ENCODE measurements at places on chromosomes 12 and 14.

- DNase-seq, result no peak
Measured at GRCh38 chr14:75303381-75303789, 24.8 kb downstream of the FOS start.

DNA sequence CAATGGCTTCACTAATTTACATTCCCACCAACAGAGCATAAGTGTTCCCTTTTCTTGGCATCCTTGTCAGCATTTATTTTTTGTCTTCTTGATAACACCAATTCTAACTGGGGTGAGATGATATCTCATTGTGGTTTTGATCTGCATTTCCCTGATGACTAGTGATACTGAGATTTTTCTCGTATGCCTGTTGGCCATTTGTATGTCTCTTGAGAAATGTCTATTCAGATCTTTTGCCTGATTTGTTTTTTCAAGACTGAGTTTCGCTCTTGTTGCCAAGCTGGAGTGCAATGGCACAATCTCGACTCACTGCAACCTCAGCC lies 4.7 kb upstream of the PLD4 start:
- DNase-seq, result no peak

DNA sequence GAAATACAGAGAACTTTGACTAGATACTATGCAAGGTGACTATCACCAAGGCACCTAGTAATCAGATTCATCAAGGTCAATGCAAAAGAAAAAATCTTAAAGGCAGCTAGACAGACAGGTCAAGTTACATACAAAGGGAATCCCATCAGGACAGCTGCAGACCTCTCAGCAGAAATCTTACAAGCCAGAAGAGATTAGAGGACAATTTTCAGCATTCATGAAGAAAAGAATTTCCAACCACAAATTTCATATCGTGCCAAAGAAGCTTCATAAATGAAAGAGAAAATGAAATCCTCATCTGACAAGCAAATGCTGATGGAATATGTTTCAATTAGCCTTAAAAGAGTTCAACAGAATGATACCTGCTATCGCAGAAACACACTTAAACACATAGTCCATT lies 913.7 kb downstream of the RPS29 start:
- no peak for DNase-seq

DNA sequence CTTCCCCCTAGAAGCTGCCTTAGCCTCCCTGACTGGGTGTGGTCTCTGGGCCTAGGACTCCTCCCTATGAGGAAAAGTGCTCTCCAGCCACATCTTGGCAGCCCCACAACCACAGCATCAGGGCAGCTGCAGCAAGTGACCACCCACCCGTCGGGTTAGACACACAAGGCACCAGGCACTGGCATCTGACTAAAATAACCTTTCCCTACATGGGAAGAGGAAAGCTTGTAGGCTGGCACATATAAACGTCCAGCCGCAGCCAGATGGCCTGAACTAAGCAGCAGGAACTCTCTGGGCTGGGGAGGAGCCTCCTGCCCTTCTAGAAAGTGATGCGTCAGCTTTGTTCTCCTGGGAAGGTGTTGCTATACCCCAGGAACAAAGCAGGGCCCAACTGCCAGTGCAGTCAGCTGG lies 328.7 kb downstream of the DPF3 start:
- DNase-seq, result no peak

- no peak for DNase-seq
Measured at GRCh38 chr12:122789637-122790036, 15.3 kb downstream of the CCDC62 start.

DNA sequence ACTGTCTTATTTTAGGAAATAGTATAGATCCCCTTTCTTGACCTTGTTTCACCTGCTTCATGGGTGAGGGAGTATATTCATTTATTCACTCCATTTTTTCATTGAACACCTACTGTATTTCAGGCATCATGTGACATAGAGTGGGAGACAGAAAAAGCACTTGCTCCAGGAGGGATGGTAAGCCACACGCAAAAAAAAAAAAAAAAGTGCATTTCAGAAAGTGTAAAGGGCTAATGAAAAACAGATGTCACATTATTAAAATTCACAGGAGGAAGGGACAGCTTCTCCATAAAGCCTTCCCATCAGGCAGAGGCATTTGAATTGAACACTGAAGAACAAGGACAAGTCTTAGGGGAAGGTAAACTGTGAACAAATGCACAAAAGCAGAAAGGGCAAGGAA lies 7.5 kb downstream of the SLC8A3 start:
- no peak for DNase-seq

DNA sequence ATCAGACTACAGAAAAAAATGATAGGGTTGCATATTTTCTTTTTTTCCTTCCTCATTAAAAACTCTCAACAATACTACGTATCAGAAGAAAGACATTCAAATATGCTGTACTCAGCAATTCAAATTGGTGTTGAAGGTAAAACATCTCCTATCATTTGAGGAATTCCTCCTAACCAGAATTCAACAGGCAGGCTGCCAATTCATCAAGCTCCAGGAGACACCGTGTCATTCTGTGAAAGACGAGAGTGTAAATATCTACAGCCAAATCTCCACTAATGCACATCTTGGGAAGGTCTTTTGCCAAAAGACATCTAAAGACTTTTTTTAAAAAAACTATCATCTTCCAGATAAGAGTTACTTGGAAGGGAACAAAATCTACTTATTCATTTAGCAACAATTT lies 26.6 kb downstream of the NT5DC3 start:
- DNase-seq, result no peak

DNA sequence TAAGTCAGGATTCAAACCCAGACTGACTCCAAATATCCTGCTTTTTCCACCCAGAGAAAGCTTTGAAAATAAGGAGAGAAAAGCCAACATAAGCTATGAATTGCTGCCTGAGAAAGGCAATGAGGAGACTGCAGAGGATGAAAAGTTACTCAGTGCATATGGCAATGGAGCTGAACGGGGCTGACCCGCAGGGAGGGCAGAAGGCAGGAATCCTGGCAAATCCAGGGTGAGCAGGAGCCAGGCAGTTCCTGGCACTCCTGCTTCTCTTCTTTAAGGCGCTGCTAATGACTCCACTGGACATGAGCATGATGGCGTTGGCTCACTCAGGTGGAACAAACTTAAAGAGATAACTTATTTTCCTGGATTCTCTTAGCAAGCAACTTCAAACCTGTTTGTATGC lies 95.2 kb upstream of the TMCC3 start:
- no peak for DNase-seq

- no peak for DNase-seq
Measured at GRCh38 chr14:25411781-25412757, 362.1 kb upstream of the STXBP6 start.

GRCh38 chr12:15751741-15752140 lies 37.4 kb downstream of the EPS8 start:
- DNase-seq, result no peak

DNA sequence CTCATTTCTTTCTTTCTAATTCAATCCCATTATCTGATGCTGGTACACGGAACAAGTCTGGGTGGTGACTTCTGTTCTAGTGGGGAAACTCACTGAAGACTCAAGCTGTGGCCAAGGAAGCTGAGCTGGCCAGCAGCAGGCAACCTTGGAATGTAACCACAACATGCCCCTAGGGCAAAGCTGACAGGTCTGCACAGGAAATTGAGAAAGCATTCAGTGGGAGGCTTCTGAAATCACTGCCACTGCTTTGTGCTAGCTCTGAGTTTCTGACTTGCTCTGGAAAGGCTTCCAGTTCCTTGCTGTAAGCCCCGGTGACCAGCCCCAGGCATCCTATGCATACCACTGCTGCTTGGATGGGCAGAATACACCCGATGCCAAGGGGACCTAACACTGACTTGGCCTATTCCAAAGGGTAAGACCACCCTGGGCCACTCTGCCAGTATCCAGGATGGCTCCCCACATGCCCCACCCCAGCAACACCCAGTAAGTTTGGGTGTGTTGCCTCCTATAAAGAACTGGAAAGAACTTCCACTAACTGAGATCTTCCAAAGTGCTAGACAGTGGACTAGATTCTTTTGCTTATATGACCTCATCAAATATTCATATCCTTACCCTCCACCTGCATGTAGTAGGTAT lies 84.5 kb upstream of the CDKN3 start:
- no peak for DNase-seq

DNA sequence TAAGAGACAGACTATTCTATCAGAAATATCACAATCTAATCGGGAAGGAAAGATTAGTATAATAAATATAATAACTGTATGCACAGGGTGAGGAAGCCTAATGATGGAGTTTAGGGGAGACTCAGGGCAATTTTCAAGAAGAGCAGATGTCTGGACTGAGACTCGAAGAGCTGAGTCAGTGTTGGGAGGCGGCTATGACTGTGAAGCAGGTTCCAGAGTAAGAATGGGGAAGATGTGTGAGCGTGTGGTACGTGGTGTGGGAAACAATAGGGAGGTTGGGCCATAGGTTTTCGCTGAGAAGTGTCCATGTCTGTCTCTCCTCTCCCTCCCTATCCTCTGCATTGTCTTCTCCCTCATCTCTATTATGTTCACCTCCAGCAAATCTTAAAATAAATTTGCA lies 85.6 kb downstream of the LMO3 start:
- no peak for DNase-seq

DNA sequence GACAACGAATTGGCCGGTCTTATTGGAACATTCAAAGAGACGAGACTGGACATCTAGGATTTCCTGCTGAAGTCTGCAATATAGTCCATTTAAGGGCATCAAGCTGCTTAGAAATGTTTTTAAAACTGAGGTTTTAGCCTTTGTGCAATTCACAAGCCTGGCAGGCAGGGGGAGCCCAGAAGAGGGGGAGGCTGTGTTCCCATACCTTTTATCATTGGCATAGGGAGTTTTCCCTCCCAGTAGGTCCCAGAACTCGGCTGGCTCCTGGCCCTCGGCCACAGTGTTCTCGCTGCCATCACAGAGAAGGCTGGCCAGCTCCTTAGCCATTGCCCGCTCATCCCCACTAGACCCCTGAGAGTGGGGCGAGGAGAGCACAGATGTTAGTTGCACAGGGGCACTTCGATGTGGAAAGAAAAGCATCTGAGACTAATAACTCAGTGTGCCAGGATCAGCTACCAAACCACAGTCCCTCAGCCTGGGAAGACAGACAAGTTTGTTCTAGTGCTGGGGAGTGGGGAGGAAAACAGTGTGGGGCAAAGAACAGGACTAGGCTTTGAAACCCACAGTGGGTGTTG lies 15.1 kb downstream of the AVIL start:
- no peak for DNase-seq

- DNase-seq, result no peak
Measured at GRCh38 chr12:7075518-7075917, 15.0 kb downstream of the C1S start.

DNA sequence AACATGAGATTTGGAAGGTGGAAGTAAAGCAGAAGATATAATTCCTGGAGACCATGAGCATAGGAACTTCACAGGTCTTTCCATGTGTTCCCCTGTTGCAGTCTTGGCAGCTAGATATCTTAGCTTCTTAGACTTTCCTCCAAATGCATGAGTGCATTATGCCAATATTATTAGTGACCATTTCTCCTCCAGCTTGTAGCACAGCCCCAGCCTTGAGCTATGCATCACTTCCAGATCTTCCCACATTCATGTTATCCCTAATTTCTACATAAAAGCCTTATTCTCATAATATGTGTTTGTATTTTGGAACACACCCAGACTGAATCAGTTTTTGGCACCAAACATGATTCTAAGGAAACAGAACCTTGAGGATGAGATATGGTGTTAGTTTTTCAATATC lies 11.0 kb downstream of the CLEC2B start:
- DNase-seq, result no peak

- no peak for DNase-seq
Measured at GRCh38 chr14:61211476-61212255, 69.5 kb downstream of the TMEM30B start.

DNA sequence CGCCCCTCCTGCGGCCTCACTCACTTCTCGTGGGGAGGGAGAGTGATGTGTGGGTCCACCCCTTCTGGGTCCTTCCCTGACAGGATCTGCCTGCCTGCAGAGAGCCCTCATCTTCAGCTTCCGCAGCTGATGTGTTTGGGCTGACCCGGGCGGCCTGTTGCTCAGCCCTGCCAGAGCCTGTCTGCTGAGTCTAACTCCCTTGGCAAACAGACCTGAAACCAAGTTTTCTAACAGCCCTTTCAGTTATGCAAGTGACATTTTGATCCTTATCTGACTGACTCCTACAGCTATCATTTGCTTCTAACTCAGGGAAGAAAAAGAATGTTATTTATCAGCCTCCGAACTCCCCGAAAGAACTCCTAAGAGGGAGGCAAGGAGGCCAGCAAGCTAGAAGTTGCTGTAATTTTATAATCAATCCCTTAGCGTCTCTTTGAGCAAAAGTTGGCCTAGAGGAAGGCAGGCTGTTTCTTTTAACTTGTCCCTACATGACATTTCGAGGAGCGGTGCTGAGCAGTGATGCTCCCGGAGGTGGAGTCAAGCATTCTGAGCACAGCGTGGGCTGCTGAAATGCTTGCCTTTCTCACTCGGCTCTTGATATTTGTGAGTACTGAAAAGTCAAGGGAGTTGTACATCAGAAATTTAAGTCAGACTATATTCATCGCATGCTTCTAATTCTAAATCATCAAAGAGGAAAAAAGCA lies 31.5 kb upstream of the CACNA2D4 start:
- DNase-seq, result no peak

- no peak for DNase-seq
Measured at GRCh38 chr14:96538990-96539317, 36.8 kb downstream of the PAPOLA start.

GRCh38 chr12:124512667-124513296 lies 54.6 kb downstream of the NCOR2 start:
- no peak for DNase-seq

- no peak for DNase-seq
Measured at GRCh38 chr12:15122344-15122743, 98.9 kb downstream of the RERG start.

GRCh38 chr14:21238823-21239518 lies 30.3 kb downstream of the HNRNPC start:
- DNase-seq, result no peak

GRCh38 chr12:80241576-80242273 lies 142.4 kb downstream of the OTOGL start:
- DNase-seq, result no peak

All from stimulated activated CD4-positive, alpha-beta T cell treated with anti-CD3 and anti-CD28 coated beads, Interleukin-15, amount 100 ng/mL, for 48 hours (primary cell).